ENCODE measurements at places on chromosomes 16 and 17.

DNA sequence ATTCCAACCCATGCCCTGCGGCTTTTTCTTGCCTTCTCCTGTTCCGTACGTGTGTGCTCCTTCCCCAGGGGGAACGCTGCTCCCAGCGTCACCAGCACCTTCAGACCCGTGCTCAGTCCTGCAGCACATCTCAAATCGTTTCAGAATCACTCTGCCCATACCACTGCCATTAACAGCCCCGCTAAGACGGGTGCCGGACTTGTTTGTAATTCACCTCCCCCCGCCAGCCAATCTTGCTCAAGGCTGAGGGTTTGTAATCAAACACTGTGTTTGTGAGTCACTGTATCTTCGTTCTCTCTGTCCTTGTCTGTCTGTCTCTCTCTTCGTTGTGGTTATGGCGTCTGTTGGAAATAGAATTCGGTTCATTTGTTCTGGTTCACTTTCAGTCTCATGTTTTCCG lies 17.3 kb downstream of the CARD14 start:
- no peak for DNase-seq

DNA sequence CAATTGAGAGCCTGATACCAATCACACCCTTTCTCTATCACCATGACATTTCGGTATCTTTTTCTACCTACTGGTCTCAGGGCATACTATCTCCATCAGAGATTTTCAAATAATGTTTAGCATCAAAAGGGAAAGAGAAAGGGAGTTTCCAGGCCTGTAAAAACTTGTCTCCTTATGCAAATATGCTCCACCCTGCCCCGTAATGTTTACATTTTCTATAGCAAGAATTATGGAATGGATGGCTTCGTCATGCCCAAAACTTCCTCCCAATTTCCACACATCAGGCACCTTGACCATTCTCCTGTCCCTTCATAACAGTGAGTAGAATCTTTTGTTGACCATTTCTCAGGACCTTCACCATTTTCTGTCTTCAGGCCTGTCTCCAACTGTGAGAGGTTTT lies 30.9 kb upstream of the HLF start:
- DNase-seq = no peak

DNA sequence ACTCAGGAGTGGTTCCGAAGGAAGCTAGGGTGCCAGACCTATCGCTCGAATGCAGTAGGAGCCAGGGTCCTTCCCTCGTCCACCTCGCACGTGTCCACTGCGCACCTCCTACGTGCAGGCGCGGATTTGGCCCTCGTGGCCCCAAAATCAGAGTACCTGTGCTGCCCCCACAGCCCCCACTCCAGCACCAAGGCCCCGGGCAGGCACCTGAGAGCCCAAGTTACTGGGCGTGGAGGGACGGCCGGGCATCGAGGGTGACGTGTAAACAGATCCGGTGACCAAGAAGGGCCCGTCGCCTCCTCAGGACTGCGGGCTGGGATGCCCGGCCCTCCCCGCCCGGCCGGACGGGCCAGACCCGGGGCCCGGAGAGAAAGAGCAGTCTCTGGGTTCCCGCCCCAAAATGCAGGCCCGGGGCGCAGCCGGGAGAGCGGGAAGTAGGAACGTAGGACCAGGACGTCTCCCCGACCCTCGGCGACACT lies 492 bp downstream of the SLC25A39 start:
- no peak for DNase-seq

GRCh38 chr17:77409282-77410161 lies 268.8 kb downstream of the SEC14L1 start:
- no peak for DNase-seq

GRCh38 chr17:56629531-56630075 lies 36.1 kb downstream of the NOG start:
- DNase-seq = peak; percentile 5

- no peak for DNase-seq
Measured at GRCh38 chr17:17376362-17376761, 73.2 kb downstream of the NT5M start.

DNA sequence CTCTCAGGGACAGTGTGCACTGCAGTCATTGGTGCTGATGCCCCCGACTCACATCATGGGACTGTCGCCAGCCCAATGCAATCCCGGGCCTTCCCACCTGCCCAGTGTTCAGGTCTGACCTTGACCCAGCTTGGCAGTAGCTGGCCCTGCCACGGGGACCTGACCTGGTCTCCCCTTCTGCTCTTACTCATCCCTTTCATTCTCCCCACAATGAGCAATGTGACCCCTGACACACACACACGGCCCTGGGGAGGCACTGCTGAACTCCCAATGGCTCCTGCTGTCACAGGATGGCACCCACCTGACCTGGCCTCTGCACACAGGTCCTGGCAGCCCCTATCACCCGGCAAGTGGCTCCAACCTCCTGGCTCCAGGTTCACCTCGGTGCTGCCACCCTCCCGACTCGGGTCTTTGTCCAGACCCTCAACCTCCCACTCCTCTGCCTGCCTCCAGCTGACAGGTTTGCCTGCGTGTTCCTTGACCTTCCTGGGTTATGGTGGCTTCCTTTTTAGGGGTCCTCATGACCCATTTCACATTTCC lies 6.6 kb downstream of the CD300C start:
- no peak for DNase-seq

DNA sequence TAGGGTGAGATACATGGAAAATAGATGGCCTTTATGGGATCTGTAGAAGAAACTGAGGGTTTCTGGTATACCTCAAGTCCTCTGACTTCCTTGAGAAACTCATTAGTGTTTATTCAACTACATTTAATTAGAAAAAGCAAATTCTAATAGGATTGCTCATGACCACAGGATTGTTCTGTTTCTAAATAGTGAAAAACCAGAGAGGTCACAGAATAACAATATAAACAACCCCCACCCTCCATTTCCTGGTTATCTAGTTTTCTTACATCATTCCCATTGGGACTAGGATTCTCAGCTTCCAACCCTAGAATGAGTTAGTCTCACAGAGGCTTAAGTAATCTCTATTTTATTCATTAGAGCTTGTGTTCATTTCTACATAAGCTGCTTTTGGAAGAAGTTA lies 30.0 kb downstream of the SF3B3 start:
- DNase-seq = no peak

DNA sequence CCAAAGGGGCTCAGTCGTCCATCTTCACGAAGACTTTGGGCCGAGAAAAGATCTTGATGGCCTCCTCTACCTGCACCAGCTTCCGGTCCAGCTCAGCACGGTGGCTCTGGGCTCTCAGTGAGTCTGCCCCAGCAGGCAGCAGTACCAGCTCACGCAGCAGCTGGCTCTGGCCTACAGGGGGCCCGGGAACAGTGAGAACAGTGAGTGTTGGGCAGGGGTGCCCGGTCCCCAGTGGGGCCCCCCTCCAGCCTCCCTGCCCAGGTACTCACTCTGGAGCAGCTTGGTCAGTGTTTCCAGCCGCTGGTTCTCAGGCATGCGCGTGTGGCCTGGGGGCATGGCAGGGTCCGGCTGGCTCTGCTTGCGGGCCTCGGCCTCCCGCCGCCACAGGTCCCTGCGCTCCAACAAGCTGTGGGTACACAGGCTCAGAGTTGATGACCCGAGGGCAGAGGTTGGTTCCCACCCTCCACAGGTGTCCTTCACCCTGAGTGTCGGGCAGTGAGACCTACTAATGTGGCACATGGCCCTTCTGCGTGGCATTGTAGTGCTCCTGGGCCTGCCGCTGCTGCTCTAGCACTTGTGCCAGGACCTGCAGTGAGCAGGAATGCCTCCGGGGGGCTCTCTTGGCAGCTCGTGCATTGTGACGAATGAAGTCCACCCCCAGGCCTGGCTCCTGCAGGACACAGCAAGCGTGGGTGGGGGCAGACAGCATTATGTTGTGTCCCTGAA lies 2.6 kb downstream of the PARD6A start:
- peak; percentile 38 for DNase-seq

GRCh38 chr17:47990962-47991731 lies 20.2 kb downstream of the CDK5RAP3 start:
- no peak for DNase-seq

- DNase-seq = peak; percentile 67
Measured at GRCh38 chr17:48610282-48611211, at the start of gene HOXB7. Gene HOXB7, minus strand, starts transcription at chr17:48611017. Its CDS starts 99 bp downstream, at chr17:48610918.

GRCh38 chr16:87186446-87186845 lies 130.7 kb downstream of the C16orf95 start:
- peak; percentile 45 for DNase-seq

GRCh38 chr17:69375229-69375628 lies 39.3 kb upstream of the MAP2K6 start:
- DNase-seq = no peak

GRCh38 chr17:34398990-34399389 lies 36.0 kb upstream of the CCL1 start:
- peak; percentile 22 for DNase-seq

- DNase-seq = no peak
Measured at GRCh38 chr17:10292057-10292937, 80.5 kb downstream of the MYH13 start.

DNA sequence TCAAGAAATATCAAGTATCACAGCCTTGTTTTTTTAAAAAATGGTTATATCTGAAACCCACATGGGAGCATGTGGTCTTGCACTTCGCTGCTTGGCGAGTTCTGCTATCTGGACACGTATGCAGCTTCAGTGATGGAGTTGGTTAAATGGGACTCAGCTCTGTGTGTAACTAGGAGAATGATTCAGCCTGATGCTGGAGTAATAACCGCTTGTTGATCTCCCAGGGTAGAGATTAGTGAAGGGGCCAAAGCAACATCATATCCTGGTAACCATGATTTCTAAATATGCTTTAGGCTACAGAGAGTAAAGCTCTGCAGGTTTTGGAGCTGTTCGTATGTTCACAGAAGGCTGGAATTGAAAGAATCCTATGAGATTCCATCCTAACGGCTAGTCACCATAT lies 63.2 kb downstream of the IQCK start:
- no peak for DNase-seq

DNA sequence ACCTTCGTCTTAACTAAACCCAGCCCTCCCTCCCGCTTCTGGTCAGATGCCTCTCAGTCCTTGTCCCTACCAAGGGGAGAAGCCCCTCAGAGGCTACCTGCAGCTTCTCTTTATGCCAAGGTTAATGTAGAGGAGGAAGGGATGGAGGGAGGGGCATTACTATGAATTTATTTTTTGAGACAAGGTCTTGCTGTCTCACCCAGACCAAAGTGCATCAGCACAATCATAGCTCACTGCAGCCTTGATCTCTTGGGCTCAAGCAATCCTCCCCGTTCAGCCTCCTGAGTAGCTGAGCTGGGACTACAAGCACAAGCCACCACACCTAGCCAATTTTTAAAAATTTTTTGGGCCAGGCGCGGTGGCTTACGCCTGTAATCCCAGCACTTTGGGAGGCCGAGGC lies 15.3 kb downstream of the EPOP start:
- no peak for DNase-seq

GRCh38 chr17:61007980-61008379 lies 330.3 kb downstream of the BCAS3 start:
- DNase-seq = peak; percentile 55

GRCh38 chr16:13977177-13977576 lies 57.2 kb downstream of the ERCC4 start:
- no peak for DNase-seq

GRCh38 chr17:8872036-8872704 lies 4.7 kb upstream of the PIK3R6 start:
- no peak for DNase-seq

GRCh38 chr16:50246299-50247122 lies 19.8 kb upstream of the ADCY7 start:
- no peak for DNase-seq

DNA sequence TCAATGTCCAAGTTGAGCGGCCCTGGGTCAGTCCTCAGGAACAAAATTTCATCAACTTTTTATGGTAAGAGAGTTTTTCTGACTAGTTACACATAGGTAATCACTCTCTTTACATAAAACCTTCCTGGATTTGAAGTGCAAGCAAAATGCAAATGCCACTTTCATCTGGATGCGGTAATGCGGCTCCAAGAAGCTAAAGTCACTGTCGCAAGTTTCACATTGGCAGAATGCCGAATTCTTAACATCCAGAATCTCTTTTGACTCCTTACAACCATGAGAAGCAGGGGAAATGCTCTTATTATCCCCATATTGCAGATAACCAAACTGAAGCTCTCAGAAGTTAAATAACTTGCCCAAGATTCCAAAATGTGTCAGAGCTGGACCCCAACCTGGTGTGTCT lies 30.0 kb downstream of the MRPS23 start:
- DNase-seq = no peak

- no peak for DNase-seq
Measured at GRCh38 chr17:79542718-79543117, 68.1 kb downstream of the RBFOX3 start.

DNA sequence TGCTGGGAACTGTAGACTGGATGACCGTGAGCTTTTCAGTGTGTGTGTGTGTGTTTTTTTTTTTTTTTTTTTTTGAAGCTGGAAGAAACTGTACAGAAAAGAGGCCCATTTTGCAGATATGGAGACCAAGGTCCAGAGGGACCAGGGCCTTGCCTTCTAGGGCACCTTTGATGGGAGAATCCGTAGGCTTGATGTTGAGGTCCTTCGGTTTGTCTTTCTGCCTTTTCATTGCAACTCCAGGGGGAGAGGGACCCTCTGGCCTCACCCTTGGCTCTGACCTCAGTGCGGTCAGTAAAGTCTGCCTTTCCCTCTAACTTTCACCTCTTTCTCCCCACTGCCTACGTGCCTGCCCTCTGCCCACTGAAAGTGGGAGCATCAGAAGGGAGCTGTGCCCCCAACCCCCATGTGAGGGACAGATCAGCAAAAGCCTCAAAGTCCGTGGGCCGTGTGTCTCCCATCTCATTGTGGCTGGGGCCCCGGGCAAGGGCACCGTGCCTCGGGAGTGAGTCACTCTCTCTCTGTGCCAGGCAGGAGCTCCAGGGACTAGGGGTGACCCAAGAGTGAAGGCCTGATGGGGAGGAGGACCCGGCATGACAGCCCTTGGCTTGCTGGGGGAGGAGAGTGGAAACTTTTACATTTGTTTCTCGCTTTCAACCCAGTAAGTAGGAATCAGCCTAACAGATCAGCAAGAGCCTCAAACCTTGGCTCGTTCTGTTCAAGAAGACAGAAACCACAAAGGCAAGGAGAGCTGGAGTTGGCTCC lies 123.6 kb downstream of the CMIP start:
- DNase-seq = no peak

DNA sequence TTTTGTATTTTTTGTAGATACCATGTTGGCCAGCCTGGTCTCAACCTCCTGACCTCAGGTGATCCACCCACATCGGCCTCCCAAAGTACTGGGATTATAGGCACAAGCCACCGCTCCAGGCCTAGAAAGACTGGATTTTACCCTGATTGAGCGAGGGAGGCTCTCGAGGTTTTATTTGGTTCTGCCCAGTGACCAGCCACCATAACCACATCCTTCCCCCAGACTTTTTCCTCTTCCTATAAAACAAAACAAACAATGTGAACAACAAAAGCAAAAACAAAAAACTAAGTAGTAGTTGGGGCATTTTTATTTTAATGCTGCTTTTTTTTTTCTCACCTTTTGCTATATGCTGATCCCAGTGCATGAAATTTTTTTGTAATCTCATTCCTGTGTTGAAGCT lies 509.6 kb downstream of the MAF start:
- DNase-seq = no peak

- DNase-seq = no peak
Measured at GRCh38 chr17:80466188-80466705, 10.2 kb downstream of the NPTX1 start.

Measured in lung microvascular endothelial cell (primary cell).